ENCODE measurements at places on chromosomes 13 and 19. TPM values are rescaled to one million over a fixed set of nuclear protein-coding genes. Genes with fewer than 3 reads are reported as not detected.
A peak's percentile ranks its signal among the peaks of the same experiment; 100 is the strongest.

GRCh38 chr13:78610381-78610883 lies 7.1 kb upstream of the POU4F1 start:
- no peak for DNase-seq

The ZNF723 gene
- total RNA-seq: not detected

GRCh38 chr13:94859811-94860210 lies 147.5 kb upstream of the SOX21 start:
- DNase-seq: no peak

GRCh38 chr19:28882818-28883217 lies 330.1 kb downstream of the UQCRFS1 start:
- DNase-seq: no peak

DNA sequence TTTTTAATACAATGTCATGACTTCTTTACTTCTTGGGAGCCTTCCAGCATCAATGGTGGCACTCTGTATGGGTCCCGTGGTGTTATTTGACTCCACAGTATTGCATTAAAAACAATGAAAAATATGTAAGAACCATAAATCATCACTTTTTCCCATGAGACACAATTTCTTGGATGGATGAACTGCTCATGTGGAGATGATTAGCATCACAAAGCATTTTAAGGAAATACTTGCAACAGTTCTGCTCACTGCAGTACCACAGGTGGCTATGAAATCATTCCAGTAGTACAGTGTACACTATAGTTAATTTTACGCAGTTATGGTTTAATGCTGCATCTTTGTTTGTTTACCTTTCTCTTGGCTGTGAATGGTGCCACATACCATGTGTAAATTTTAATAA lies 37.2 kb upstream of the C1QTNF9B start:
- DNase-seq: no peak

The ARGLU1 gene
- total RNA-seq: 162 TPM

DNA sequence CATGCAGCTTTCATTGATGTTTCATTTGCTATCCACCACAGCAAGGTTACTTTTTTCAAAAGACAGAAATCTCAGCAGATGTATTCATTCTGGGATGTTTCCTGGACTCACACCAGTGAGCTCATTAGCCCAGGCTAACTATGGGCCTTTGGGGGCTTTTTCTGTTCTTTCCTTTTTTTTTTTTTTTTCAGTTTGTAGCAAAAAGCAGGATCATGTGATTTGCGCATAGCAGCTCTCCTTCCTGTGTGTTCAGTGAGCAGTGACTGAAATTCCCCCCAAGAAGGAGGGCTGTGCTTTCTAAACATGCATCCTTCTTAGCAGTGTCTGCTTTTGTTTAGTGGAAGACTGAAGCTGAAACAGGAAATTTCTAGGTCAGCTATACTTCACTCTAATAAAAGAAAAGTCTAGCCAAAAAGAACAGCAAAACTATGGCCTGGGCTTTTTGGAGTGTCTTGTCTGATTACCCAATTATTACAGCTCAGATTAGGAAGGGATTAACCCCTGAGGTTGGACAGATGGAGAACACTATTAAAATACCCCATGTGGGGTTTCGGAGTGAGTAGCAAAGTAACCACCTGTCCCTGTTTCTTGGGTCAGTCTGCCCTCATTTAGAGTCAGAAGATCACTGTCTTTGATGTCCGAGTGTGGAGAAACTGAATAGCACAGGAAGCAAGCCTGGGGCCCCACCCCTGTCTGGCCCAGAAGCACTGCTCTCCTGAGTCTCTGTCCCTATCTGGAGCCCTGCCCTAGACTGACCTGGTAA lies 8.9 kb upstream of the AMER2 start:
- no peak for DNase-seq

DNA sequence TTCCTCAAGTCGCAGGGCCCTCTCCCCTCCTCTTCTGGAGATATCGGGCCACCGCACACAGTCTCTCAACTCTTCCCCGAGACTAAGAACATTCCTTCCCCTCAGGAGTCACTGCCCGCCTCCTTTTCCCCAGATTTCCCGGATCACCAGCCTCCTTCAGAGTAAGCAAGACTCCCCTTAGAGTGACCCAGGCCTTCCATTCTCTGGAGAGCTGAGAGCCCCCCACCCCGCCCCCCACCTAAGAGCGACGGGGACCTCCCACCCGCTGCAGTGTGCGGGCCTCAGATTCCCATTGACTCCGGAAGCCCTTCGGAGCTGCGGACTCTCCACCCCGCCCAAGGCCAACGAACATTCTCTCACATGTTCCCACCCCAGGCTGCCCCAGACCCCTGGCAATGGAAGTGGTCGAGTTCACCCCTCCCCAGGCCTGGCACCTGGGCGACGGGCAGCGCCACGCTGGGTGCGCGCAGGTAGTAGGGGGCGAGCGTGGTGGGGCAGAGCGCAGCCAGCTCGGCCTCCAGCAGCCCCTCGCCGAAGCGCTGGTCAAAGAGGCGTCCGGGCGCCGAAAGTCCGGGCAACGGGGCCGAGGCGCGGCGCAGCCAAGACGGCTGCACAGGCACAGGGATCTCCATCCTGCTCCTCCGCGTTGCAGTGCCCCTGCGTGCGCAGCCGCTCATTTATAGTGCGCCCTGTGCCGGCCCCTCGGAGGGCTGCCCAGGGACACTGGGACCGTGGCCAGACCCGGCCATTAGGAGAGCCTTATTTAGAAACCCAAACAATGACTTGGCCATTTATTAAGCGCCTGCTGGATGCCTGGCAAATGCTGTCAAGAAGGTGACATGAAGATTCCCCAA lies at the start of gene HSPB6:
Gene HSPB6 (minus strand): TSS at position 653 of the 854 bp plus-strand sequence. CDS start 21 bp downstream, at position 632.
- DNase-seq: peak; percentile 82

DNA sequence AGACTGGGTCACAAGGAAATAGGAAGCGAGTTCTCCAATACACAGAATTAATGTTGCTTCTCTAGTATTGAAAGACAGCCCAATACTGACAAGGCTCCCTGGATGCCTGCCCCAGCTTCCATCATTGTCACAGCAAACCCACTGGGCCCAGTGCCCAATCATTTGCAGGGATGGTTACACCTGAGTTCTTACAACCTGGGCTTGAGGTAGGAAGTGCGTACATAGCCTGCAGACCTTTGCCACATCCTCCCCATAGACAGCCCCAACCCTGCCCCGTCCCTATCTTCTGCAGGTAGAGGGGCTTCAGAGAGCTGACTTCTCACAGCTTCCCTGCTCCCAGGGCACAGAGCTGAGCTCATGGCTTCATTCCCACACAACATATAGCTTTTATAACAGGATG lies 108.1 kb upstream of the UBL3 start:
- DNase-seq: no peak

- no peak for DNase-seq
These were observed 1.7 kb upstream of the WBP4 start for GRCh38 chr13:41059456-41060081.

- no peak for DNase-seq
These were observed 767.3 kb upstream of the GPC6 start for GRCh38 chr13:92459306-92459705.

GRCh38 chr19:55580628-55581144 lies at the start of gene ZNF579:
Gene ZNF579, minus strand, starts transcription at chr19:55580848. Its CDS starts 1,209 bp downstream, at chr19:55579639.
- peak; percentile 87 for DNase-seq

GRCh38 chr19:14023404-14024235 lies 4.3 kb upstream of the RLN3 start:
- DNase-seq: peak; percentile 30

The TEX26 gene
- not detected for total RNA-seq

- DNase-seq: no peak
These were observed 62.4 kb downstream of the AKAP11 start for GRCh38 chr13:42334329-42334706.

GRCh38 chr19:55056827-55057226 lies 6.1 kb downstream of the RDH13 start:
- DNase-seq: no peak

DNA sequence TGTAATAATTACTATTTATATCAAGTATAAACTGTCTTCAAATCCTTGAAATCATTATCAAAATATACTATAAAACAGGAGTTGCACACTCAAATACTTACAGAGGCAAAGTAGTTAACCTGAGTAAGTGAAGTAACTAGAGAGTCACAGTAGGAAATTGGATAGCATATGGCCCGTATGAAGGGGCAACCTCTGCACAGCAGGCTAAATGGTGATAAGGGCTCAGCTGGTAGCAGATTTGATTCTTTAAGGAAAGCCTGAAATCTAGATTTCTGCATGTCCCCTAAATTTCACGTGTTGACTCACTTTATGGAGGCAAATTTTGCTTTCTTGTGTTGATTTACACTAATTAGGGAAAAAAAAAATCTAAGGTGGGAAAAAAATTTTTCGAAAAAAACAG lies 46.4 kb downstream of the STOML3 start:
- no peak for DNase-seq

DNA sequence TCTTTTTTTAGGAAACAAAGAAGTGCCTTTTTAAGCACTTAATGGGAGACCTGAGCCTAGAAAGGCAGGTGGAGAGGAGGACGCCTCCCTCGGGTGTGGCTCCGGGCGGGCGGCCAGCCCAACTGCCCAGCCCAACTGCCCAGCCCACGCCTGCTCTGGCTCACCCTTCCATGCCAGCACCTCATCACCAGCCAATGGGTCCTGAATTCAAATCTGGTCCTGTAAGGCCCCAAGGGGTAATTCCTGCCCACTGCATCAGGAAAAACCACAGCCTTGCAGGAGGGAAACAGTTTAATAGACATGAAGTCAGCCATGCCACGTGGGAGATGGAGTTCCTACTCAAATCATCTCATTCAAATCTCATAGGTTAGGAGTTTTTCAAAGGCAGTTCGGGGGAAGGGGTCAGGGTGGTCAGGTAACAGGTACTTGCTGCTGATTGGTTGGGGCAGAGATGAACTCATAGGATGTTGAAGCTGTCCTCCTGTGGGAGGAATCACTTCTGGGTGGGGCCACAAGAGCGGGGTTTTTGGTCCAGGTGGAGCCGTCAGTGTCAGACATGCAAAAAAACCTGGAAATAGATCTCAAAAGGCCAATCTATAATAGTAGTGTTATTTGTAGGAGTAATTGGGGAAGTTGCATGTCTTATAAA lies 64.9 kb downstream of the HSPH1 start:
- no peak for DNase-seq

The LILRB5 gene
- total RNA-seq: not detected

The CGB3 gene
- not detected for total RNA-seq

The TIMM13 gene
- 53.8 TPM for total RNA-seq

DNA sequence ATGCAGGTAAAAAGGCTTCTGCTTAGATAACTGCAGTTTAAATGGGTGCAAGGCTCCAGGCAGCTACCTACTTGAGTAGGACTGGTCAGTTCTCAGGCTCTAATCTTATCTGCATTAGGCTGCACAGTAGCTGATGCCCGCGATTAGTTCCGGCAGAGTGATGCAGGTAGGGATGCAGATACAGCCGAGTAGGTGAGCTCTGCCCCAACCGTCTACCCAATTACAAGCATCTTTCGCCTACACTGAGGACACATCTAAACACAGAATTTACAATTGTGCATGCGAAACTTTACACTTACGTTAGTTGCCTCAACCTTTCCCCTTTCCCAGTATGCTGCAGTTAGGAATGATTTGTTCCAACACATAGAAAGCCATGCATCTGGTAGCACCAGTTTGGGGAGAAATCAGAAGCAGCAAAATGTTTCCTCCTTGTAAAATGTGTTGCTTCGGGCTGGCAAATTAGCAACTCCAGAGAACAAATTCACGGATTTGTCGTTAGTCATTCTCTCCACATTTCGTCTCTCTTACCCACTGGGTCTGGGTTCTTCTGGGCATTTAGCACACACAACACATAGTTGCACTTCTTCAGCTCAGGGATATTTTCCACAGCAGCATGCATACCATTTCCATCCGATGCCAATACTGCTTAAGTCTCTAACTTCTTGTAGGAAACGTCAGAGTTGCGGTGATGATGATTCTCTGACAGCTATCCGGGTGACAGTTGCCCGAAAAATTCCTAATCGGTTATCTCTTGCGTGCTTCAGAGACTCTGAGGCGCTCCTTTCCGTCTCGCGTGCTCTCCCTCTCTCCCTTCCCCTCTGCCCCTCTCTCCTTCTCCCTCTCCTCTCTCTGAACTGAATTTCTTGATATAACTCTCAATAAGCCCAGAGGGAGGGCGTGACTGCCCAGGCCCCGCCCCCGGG lies at the start of gene PCDH9:
Gene PCDH9 (minus strand): TSS at position 856 of the 923 bp plus-strand sequence. CDS start 1,896 bp downstream, outside the sequence.
- no peak for DNase-seq

The CERS1 gene
- 0.30 TPM for total RNA-seq

DNA sequence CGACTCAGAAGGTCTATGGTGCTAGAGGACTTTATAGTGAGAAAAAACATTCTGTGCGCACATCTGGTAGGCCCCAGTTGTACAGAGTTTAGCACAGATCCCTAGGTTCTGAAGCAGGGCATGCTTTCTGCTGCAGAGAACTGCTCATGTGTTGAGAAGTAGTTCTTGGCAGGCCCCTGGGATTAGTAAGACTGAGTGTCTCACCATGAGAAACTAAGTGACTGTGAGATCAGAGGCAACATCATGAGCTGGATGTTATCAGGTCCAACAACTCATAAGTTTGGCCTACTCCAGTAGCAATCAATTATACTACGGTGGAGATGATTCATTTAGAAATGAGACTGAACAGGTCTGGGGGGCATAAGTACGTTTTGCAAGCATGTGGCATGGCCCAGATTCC lies 507.4 kb upstream of the KLF12 start:
- no peak for DNase-seq

- DNase-seq: no peak
These were observed 47.2 kb upstream of the F7 start for GRCh38 chr13:113058129-113058987.

DNA sequence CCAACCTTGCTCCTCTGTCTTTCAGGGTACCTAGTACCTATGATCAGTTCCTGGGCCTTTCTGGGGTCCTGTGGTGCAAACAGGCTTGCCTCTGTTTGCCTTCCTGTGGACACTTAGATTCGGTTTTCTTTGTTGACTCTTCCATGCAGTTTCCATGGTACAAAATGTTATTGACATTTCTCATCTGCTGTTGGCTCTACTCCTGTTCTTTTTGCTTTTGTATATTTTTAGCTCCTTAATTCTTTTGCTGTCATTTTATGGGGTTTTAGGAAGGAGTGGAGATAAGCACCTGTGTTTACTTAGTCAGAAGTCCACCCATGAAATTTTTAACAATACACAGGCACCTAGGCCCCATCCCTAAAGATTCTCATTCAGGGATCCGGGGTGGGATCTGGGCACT lies 20.5 kb upstream of the CNMD start:
- no peak for DNase-seq

DNA sequence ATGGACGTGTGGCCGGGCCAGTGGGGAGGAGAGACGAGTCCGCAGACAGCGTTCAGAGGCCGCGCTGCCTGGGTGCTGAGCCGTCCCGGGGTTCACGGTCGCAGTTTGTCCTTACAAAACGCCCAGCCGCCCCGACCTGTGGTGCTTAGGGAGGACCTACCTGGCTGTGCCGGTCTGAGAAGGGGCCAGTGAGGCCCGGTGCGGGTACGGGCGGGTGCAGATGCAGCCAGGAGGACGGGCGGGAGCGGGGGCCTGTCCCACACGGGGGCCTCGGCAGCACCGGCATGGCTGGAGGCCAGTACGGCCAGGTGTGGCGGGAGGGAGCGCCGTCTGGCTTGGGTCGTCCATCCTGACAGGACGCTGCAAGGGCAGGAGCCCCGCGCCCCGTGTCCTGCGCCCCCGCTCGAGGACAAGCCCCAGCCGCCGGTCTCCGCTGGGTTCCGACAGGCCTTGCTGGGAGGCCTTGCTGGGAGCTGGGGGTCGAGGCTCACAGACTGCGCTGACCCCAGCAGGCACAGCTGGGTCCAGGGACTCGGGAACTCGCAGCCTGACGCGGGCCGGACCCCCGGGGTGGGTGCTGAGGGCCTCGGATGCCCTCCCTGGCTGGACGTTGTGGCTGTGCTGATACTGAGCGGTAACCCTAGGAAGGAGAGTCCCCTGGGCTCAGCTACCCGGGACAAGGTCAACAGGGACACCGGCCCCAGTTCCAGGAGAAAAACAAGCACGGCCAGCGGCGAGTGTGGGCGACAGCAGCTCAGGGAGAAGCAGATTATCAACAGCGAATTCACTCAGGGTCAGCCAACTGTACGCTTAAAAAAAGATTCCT lies 5.3 kb upstream of the PROZ start:
- peak; percentile 53 for DNase-seq

Data from uterus (tissue), 4 donors.